ENCODE measurements at places on chromosomes 16 and 17.

- DNase-seq, result no peak
Measured at GRCh38 chr16:53872248-53873221, 168.6 kb downstream of the FTO start.

GRCh38 chr16:68447653-68448359 is 502 bp downstream of the SMPD3 start:
- no peak for DNase-seq

- DNase-seq, result no peak
Measured at GRCh38 chr16:264440-264951, 11.2 kb downstream of the RGS11 start.

DNA sequence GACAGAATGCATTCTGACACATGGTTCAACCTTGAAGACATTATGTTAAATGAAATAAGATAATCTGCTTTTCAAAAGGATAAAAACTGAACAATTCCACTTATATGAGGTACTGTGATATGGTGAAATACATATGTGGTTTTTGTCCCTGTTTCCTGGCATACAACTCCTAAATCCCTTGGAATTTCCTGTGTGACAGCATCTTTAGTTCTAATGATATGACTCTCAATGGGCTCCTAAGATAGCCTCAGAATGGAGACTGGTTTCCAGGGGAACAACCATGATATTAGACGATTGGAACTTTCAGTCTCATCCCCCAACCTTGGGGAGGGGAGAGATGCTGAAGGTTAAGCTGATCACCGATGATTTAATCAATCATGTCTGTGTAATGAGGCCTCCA is 37.7 kb upstream of the PHLPP2 start:
- no peak for DNase-seq

DNA sequence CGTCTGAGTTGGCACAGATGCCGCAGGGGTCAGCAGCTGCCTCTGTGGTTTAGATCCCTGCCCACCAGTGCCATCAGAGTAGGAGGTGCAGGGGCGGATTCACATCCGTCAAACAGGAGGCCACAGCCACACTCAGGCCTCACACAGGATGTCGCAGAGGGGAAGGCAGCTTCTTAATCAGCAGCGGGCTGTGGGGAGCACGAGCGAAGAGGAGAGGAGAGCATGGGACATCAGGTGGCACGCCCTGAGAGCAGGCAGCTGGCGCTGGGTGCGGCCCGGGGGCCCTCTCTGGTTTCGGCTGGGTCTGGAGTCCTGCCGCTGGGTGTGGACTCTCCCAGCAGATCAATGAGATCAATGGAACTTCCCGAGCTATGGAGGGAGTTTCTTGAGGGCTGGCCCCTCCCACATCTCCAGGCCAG is 9.6 kb downstream of the LLGL2 start:
- no peak for DNase-seq

- peak; percentile 47 for DNase-seq
Measured at GRCh38 chr16:695355-696089, 5.3 kb upstream of the WDR24 start.

DNA sequence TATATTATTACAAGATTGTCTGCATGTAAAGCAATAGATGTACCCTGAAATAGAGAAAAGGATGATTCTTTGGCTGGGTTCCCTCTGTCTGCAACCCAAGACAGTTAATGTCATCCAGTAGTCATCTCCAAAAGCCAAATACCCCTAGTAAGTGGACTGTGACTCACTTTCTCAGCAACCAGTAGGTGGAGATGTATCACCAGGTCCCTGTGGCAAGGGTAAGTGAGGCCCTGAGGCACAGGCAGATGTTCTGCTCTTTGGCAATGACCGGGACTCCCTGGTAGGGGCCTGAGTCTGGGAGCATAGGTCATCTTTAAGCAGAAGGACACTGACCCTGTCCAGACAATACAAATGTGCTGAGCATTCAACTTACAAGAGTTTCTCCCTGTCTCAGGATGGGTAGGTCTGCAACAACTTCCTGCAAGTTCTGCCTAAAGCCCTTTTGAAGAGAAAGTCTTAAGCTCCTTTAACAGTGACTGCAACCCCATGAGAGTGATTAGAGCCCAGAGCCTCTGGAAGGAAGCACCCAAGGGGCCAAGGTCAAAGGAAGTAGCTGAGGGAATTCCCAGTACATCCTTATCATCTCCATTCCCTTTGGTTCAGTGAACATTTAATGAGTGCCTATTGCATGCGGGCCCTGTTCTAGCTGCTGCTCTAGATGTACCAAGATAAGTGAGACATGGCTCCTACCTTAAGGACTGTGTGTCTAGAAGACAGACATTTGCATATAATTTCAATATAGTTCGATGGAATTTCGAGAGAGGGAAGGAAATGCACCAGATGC is 31.9 kb downstream of the PMP22 start:
- no peak for DNase-seq

DNA sequence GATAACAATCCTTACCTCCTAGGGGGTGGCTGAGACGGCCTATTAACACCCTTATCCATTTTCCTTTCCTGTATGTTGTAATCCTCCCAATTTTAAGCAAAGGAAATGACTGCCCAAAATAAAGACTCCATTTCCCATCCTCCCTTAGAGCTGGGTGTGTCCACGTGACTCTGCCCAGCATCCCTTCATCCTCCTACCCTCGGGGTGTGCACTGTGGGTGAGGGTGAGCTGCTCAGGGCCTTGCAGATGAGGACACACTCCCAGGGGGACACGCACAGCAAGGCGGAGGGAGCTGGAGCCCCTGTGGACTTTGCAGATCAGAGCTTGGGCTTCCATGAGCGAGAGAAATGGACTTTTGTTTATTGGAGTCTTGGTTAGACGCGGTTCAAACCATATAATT is 186.8 kb downstream of the IRF8 start:
- DNase-seq, result no peak

DNA sequence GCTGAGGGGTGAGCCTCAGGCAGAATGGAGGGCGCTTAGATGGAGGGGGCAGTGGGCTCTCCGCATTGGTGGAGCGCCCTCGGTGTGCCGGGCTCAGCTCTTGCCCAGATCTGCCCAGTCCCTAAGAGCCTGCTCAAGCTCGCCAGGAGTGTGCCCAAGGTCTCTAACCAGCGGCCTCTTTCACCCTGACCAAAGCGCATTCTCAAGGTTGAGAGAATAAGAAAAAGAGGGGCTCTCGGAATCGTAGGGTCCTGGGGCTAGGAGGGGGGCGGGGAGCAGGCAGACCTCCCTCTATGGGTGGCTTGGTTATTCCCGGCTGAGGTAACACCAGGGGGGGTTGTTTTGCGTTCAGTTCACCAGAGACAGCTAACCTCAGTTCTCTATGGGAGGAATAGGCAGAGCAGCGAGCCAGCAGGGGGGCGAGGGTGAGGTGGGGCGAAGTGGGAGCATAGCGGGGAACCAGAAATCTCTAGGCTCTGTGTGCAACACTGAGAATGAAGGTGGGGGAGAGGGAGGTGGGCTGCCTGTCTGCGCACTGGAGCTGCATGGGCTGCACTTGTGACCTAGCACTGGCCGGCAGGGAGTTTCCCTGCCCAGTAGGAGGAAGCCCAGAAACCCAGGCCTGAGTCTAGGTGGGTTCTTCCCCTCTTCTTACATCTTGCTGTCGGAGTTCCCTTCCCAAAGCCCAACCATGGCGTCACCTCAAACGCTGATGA is 3.0 kb downstream of the TMEM132E start:
- no peak for DNase-seq

GRCh38 chr17:71180801-71181385 is 939.9 kb upstream of the SOX9 start:
- DNase-seq, result no peak

DNA sequence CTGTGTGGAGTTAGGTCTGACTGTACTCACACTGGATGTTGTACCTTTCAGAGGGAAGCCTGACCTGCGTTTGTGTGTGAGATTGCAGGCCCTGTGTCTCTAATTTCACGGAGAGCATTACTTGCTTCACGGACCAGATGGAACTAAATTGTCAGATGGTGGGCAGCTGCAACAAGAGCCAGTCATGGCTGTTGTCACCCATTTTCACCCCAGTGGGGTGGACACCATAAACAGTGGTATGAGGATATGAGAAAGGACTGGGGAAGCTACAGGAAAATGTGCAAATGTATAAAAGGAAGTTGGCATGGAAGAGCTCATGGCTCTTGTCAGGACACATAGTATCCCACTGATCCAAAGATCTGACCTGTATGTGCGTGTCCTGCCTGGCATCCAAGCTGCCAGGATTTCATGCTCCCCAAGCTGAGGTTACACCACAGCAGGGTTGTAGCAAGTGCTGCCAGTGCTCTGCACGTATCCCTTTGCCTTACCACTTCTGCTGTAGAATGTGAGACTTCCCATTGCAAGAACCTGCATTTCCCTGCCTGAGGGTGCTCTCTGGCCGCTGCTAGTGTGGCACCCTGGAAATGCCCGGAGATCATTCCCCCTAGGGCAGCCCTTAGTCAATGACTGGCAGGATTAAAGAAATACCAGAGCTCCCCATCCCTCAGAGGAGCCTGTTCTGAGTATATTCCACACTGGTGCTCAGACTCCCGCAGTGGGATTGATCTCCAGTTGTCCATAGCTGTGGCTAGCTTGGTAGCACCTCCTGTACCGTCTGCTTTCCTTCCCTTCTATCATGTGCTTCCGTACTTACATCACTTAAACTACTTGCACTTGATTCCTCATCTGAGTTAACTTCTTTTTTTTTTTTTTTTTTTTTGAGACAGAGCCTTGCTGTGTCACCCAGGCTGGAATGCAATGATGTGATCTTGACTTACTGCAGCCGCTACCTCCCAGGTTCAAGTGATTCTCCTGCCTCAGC is 70.4 kb upstream of the TANC2 start:
- no peak for DNase-seq

GRCh38 chr17:67659028-67659427 is 58.7 kb upstream of the NOL11 start:
- DNase-seq, result no peak

- no peak for DNase-seq
Measured at GRCh38 chr16:48492133-48492532, 106.9 kb upstream of the SIAH1 start.

DNA sequence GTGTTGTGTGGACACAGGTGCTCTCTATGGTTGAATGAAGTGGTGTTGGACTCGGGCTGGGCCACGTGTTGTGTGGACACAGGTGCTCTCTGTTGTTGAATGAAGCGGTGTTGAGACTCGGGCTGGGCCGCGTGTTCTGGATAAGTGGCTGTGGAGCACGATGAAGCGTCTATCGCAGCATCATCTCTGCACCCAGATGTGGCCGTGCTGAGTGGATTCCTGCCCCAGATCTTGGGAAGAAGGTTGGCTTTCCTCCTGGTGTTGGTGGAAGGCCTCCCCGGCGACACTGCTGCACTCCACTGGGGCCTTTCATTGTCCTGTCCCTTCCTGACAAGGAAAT is 69.1 kb downstream of the RPTOR start:
- no peak for DNase-seq

DNA sequence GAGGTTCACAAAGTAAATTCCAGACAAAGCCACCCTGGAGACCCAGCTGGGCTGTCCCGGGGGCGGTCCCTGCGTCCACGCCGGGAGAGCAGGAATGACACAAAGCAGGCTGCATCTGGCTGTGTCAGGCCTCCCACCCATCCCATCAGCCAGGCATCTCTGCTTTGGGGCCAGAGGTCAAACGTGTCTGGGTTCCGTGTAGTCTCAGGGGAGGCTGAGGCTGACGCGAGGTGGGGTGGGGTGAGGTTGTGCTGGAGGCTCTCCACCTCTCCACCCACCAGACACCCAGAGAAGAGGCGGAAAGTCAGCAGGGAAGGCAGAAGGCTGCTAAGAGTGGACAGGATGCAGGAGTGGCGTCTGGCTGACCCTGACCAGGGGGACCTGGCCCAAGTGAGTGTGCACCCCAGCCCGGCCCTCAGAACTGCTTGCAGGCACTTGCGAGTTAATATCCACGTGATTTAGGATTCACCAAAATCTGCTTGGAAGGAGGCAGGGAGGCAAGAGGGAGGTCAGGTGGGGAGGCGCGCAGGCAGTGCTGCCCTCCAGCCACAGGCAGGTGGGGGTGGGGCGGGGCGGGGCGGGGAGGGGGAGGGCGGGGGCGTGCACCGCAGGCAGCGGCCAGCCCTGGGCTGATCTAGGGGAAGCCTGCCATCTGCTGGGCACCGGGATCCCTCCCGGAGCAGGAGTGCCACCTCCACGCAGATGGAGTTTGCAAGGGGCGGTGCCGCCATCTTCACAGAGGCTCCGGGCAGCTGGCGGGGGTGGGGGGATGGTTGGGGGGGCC is 44.3 kb downstream of the TBC1D16 start:
- peak; percentile 67 for DNase-seq

- DNase-seq, result no peak
Measured at GRCh38 chr16:23549938-23550337, 7.2 kb downstream of the EARS2 start.

DNA sequence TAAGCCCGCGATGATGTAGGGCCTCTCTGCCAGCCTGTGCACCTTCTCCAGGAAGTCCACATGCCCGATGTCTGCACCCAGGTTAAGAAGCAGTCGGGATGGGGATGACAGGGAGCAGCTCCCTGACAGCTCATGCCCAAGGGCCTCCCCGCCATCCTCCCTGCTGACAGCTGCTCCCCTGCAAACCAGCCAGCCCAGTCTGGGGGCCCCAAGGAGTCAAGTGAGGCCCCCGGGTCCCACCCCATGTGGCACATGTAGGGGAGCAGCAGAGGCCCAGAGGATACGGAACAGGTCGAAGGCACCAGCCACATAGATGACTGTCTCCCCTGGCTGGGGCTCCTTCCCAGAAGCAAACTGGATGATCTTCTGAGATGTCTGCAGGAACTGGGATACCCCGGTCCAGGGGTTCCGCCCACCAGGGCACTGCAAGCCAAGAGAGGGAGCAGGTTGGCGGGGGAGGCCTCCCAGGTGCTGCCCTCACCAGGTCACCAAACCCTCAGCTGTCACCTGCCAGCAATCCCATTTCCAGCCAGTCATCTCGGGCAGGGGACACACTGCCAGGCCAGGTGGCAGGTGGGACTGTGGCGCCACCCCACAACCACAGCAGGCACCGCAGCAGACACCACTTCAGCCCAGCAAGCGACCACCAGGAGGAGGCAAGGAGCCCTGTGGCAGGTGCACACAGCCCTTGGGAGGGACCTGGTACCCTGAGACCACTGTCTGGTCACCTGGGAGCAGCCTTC is 4.6 kb downstream of the PCYT2 start:
- no peak for DNase-seq

DNA sequence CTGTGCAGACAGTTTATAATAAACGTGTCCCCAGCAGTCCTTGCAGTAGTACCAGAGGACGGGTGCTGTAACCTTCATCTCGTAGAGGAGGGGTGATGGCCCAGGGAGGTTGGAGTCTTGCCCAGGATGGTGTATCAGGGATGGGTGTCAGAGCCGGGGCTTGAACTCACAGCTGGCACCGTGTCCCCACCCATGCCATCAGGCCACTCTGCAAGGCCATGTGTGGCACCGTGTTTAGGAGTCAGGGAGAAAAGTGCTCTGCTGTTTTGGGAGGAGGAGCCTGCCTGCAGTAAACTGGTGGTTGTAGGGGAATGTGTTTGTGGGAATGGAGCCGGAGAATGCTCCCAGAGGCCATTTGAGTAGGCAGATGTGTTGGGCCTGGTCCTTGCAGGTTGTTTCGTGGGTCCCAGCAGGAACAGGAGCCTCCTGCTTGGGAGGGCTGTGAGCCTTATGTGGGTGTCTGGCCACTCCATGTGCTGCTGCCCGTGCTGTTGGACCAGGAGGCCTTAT is 1.7 kb downstream of the ADORA2B start:
- DNase-seq, result no peak

- DNase-seq, result no peak
Measured at GRCh38 chr17:4559966-4560365, 411 bp downstream of the GGT6 start.

All from T-helper 2 cell (primary cell).